Fibroblast of lung (primary cell): ENCODE measurements at places on chromosomes 3 and 15. TPM values are rescaled to one million over a fixed set of nuclear protein-coding genes. Genes with fewer than 3 reads are reported as not detected.
A peak's percentile ranks its signal among the peaks of the same experiment; 100 is the strongest.

- no peaks in the 10 kb centered on the region for H3K36me3 ChIP-seq
- H3K4me3 ChIP-seq: no peak overlapping the region
- no peak for DNase-seq
- no peaks in the 10 kb centered on the region for H3K4me1 ChIP-seq
Measured at GRCh38 chr15:85867250-85867649, 72.5 kb upstream of the KLHL25 start.

GRCh38 chr3:62284442-62284841 lies 88.9 kb downstream of the FEZF2 start:
- DNase-seq: no peak
- no peaks in the 10 kb centered on the region for H3K36me3 ChIP-seq
- H3K27me3 ChIP-seq: no peaks in the 10 kb centered on the region
- H3K27ac ChIP-seq: no peak overlapping the region
- H3K4me1 ChIP-seq: no peaks in the 10 kb centered on the region

GRCh38 chr3:52311576-52312119 lies 4.5 kb upstream of the DNAH1 start:
- H3K4me3 ChIP-seq: no peak overlapping the region
- no peaks in the 10 kb centered on the region for H3K27me3 ChIP-seq
- H3K36me3 ChIP-seq: no peaks in the 10 kb centered on the region
- H3K4me1 ChIP-seq: peaks cover 4% of the 10 kb centered on the region
- no peak overlapping the region for H3K27ac ChIP-seq
- no peak for DNase-seq

- no peak overlapping the region for H3K4me3 ChIP-seq
- no peaks in the 10 kb centered on the region for H3K4me1 ChIP-seq
- DNase-seq: no peak
- no peaks in the 10 kb centered on the region for H3K36me3 ChIP-seq
- H3K27ac ChIP-seq: no peak overlapping the region
Measured at GRCh38 chr15:79257454-79257853, 25.1 kb upstream of the ANKRD34C start.

The ISLR2 gene
- not detected in 2 replicates for polyA plus RNA-seq

The EPHA3 gene
- polyA plus RNA-seq: 0.09 and 0.23 TPM in 2 replicates

DNA sequence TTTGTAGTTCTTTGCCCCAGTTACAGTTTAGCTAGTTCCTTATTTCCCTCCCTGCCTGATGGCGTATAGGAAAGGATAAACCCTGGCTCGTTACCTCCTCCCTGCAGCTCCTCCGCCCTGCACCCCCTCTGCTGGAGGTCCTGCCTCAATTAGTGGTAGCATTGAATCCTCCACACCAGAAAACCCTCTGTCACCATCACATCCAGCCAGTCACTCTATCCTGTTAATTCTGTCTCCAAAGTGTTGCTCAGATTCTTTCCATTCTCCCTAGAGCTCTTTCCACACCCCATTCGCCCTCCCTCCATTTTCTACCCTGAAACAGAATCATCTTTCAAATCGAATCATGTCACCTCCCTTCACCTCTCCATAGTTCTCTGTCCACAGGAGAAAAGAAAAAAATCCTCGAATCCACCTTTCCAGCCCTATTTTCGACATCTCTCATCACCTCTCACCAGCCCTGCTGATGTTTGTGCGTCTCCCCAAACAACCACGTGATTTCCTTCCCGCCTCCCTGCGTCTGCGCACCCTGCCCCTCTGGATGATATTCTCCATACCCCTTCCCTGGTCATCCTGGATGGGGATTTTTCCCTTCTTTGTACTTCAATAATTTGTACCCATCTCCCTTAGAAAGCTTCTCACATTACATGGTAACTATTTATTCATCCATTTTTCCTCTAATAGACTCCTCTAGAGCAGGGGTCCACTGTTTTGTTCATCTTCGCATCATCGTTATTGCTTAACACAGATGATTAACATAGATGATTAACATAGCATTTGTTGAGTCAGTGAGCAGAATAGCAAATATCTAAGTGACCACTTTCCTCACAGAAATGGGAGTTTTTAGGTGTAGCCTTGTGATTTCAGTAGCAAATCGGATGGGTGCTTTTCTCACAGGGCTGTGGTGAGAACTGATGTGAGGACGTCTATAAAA lies 37.1 kb downstream of the MAP3K13 start:
- no peak overlapping the region for H3K4me3 ChIP-seq
- H3K27me3 ChIP-seq: no peaks in the 10 kb centered on the region
- H3K4me1 ChIP-seq: peaks cover 6% of the 10 kb centered on the region
- DNase-seq: peak; percentile 23
- H3K36me3 ChIP-seq: no peaks in the 10 kb centered on the region
- H3K27ac ChIP-seq: no peak overlapping the region

GRCh38 chr15:61524545-61524944 lies 295.4 kb upstream of the RORA start:
- no peak overlapping the region for H3K27ac ChIP-seq
- DNase-seq: no peak
- H3K36me3 ChIP-seq: no peaks in the 10 kb centered on the region
- H3K4me1 ChIP-seq: no peaks in the 10 kb centered on the region

DNA sequence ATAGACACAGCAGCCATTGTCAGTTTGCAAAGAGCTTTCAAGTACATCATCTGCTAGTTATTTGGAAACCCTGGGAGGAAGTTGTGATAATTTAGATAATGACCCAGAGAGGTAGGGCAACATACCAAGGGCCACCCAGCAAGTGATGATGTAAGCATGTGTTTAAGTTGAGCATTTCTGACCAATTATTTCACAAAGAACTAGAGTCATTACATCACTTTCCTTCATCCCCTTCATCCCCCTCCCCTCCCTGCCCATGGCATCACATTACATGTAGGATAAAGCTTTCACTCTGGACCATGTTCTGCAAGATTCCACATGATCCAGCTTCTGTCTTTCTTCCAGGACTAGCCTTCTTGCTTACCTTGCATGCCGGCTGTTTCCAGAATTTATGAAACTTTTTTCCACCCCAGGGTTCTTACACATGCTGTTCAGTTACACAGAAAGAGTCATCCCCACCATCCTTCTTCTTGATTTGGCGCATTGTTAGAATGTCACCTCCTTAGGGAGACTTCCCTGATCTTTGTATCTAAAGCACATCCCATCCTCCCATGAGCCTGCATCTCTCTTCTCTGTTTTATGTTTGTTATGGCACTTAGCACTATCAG lies 71.3 kb downstream of the PTPRG start:
- no peaks in the 10 kb centered on the region for H3K36me3 ChIP-seq
- H3K4me3 ChIP-seq: no peak overlapping the region
- no peaks in the 10 kb centered on the region for H3K27me3 ChIP-seq
- no peak for DNase-seq

- H3K4me1 ChIP-seq: no peaks in the 10 kb centered on the region
- no peaks in the 10 kb centered on the region for H3K36me3 ChIP-seq
- no peak overlapping the region for H3K27ac ChIP-seq
Measured at GRCh38 chr15:58489289-58490085, 57.7 kb downstream of the LIPC start.

The SECISBP2L gene
- 24.0 and 25.7 TPM in 2 replicates for polyA plus RNA-seq

- H3K27me3 ChIP-seq: no peaks in the 10 kb centered on the region
- H3K27ac ChIP-seq: no peak overlapping the region
- H3K4me1 ChIP-seq: no peaks in the 10 kb centered on the region
- no peak for DNase-seq
- H3K4me3 ChIP-seq: no peak overlapping the region
- no peaks in the 10 kb centered on the region for H3K36me3 ChIP-seq
Measured at GRCh38 chr3:86865506-86865905, 125.4 kb downstream of the VGLL3 start.

- H3K27me3 ChIP-seq: peaks cover 3% of the 10 kb centered on the region
- H3K4me3 ChIP-seq: no peak overlapping the region
- no peaks in the 10 kb centered on the region for H3K4me1 ChIP-seq
- DNase-seq: no peak
- no peak overlapping the region for H3K27ac ChIP-seq
Measured at GRCh38 chr3:123300583-123300982, 98.8 kb downstream of the SEC22A start.

- H3K36me3 ChIP-seq: no peaks in the 10 kb centered on the region
- DNase-seq: no peak
- H3K4me1 ChIP-seq: peaks cover 18% of the 10 kb centered on the region
Measured at GRCh38 chr3:56983427-56983826, 77.0 kb upstream of the SPATA12 start.

DNA sequence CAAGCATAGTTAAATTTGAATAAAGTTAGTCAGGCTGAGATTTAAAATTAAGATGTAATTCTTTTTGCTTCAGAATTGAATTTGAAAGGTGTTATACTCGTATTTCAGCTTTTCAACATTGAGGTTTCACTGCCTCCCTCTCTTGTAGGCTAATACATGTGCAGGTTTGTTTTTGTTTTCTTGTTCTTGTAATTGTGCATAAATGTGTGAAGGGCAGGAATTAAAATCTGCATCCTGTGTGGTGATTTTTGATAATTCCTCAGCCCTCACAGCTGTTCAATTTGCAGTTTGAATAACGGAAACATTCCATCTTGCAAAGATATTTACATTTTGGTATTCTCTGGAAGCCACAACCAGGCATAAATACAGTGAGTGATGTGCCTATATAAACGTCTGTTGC lies 24.9 kb upstream of the PLSCR1 start:
- no peaks in the 10 kb centered on the region for H3K27me3 ChIP-seq
- no peak overlapping the region for H3K4me3 ChIP-seq
- H3K4me1 ChIP-seq: no peaks in the 10 kb centered on the region
- DNase-seq: peak; percentile 6
- H3K27ac ChIP-seq: no peak overlapping the region

DNA sequence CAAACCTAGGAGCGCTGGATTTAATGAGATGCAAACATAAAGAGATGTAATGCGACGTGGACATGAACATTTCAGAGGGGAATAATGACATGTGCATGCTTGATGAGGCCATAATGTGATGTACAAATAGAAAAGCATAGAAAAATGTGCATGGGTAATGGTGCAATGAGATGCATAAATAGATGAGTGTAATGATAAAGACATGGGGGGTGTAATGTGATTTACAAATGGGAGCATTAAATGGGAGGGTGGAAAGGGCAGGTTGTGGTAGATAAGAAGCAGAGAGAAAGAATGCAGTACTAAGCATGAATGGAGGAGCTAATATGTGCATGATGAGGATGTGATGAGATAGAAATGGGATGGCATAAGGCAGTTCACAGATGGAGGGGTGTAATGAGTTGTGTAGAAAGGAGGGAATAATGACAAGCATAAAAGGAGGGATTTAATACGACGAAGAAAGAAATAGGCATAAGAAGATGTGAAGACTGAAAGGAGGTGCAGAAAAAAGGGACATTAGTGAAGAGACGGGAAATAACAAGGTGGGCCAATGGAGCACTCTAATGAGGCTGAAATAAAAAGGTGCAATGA lies 137.5 kb upstream of the CCNL1 start:
- no peaks in the 10 kb centered on the region for H3K27me3 ChIP-seq
- H3K36me3 ChIP-seq: no peaks in the 10 kb centered on the region
- no peak overlapping the region for H3K4me3 ChIP-seq
- DNase-seq: no peak

DNA sequence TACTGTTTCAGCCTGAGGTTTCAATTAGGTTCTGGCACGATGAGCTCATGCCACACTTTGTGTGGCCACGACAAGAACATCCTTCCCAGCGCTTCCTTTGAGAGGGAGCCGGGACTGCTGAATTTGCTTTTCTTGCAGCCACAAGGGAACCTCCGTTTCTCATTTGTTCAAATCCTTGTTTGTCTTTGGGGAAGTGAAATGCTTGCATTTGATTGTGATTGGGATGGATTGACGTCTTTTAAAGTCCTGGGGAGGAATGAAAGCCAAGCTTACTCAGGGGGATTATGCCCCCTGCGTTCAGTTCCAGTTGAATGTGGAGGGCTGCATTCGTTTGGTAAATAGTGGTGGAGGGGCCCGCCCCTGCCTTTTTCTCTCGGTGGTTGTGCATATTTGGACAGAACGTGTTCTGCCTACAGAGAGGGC lies 277.6 kb downstream of the THSD4 start:
- no peaks in the 10 kb centered on the region for H3K27me3 ChIP-seq
- no peaks in the 10 kb centered on the region for H3K4me1 ChIP-seq
- H3K36me3 ChIP-seq: no peaks in the 10 kb centered on the region
- no peak overlapping the region for H3K27ac ChIP-seq
- no peak for DNase-seq

The DYNLT2B gene
- 8.4 and 13.0 TPM in 2 replicates for polyA plus RNA-seq

- no peaks in the 10 kb centered on the region for H3K36me3 ChIP-seq
- H3K27ac ChIP-seq: no peak overlapping the region
- no peak overlapping the region for H3K4me3 ChIP-seq
- H3K27me3 ChIP-seq: no peaks in the 10 kb centered on the region
- DNase-seq: peak; percentile 50
Measured at GRCh38 chr3:178443634-178444033, 92.6 kb upstream of the KCNMB2 start.

DNA sequence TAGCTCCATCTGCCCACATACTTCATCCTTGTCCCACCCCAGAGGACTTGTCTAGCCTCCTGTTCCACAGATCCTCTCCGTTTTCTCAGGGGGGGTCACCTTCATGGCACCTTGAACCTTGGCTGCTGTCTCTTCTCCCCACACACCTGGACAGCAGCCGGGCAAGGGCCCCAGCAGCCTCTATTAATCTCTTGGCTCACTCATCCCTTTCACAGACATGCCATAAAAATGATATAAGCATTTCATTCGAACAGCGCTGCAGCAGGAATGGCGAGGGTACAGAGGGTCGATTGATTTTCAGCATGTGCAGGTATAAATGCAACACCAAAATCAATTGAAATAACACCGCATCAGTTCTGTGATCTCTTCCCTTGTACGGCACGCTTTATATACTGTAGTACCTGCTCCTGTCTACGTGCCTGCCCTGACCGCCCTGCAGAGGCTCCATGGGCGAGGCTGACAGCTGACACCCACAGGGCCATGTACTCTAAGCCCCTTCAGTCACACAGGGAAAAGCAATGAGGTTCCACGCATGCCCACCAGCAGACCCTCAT lies 209.9 kb downstream of the NTRK3 start:
- H3K27ac ChIP-seq: no peak overlapping the region
- no peaks in the 10 kb centered on the region for H3K36me3 ChIP-seq
- H3K27me3 ChIP-seq: no peaks in the 10 kb centered on the region
- no peak overlapping the region for H3K4me3 ChIP-seq
- no peak for DNase-seq
- no peaks in the 10 kb centered on the region for H3K4me1 ChIP-seq

The CELSR3 gene
- 0.34 and 0.44 TPM in 2 replicates for polyA plus RNA-seq

DNA sequence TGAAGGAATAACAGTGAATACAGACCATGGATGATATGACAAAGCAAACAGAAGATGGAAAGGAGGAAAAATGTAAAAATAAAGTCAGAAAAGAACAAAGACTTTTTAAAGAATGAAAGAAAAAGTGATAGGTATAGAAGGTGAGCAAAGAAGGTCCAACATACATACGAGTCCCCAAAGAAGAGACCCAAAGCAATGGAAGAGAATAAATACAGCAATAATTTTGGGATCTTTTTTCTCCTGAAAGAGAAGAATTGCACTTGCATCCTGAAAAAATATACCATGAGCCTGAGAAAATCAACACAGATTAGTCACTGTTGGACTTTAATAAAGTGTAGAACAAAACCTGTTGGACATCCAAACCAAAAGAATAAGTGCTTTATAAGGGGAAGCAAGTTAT lies 85.3 kb upstream of the SLC6A1 start:
- no peaks in the 10 kb centered on the region for H3K4me1 ChIP-seq
- H3K36me3 ChIP-seq: no peaks in the 10 kb centered on the region
- no peak overlapping the region for H3K27ac ChIP-seq
- DNase-seq: peak; percentile 4
- no peaks in the 10 kb centered on the region for H3K27me3 ChIP-seq
- H3K4me3 ChIP-seq: no peak overlapping the region

The TM4SF4 gene
- 0.98 and 1.7 TPM in 2 replicates for polyA plus RNA-seq

The DNAH12 gene
- polyA plus RNA-seq: 0.06 and 0.12 TPM in 2 replicates

GRCh38 chr3:38210141-38210757 lies 44.9 kb downstream of the OXSR1 start:
- H3K4me3 ChIP-seq: no peak overlapping the region
- no peak for DNase-seq
- no peak overlapping the region for H3K27ac ChIP-seq
- H3K36me3 ChIP-seq: no peaks in the 10 kb centered on the region
- no peaks in the 10 kb centered on the region for H3K4me1 ChIP-seq
